GM12892 (cell line): ENCODE measurements at places on chromosomes 2 and 18.

- no peak for DNase-seq
These were observed 144.2 kb downstream of the ALK start for GRCh38 chr2:29777161-29777560.

DNA sequence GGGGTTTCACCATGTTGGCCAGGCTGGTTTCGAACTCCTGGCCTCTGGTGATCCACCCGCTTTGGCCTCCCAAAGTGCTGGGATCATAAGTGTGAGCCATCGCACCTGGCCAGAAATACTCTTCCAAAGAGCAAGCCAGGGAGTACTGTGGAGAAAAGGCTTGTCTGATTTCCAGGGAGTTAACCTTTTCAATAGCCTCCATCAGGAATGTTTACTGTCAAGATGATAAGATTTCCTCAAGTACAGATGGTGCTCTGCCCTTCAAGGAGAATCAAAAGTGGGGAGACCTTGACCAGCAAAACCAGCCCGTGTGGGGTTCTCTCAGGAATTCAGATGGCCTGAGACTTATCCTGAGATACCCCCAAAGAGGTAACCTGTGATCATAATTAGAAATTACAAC lies 237.2 kb downstream of the PRKCE start:
- no peak for DNase-seq

GRCh38 chr2:97688062-97688827 lies 18.7 kb downstream of the C2orf92 start:
- DNase-seq, result no peak

DNA sequence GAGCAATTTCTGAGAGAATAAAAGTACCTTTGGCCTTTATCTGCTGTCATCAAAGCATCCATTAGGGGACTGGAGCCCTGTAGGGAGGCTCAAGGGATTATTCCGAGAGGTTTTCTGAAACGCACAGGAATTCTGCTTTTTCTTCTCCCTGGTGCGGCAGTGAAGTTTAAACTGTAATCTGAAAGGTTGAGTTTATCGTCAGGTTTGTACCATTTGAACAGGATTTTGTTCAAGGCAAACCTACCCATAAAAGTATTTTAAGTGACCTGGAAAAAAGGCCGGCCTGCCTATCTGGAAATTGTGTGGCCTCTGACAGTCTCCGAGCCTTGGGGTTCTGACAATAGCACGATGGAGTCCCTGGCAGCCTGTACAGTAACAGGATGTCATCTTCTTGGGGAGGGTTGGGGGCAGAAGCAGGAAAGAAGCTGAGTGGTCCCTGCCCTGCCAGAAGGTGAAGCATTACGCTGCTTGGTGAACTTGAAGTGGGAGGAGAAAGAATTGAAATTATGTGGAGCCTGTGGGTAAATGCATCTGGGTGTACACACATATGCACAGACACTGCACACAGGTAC lies 272.0 kb downstream of the CYRIA start:
- no peak for DNase-seq

DNA sequence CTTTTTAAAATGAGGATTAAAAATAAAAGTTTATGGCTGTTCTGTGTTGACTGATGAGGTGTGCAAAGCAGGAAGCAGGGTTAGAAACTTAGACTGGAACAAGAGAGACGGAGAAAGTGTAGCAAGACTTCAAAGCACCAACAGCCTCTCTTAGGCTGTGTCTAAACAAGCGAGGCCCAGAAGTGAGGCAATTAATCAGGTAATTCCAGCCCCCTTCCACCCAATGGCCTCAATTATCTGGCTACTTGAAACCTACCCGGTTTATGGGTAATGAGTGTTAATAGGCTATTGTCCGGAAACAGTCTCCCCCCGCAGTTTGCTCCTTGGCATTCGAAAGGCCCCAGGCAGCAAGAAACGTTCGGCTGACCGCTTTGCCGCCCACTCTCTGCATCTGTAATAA lies 171.7 kb upstream of the MYCN start:
- no peak for DNase-seq
